ENCODE measurements at places on chromosomes 12 and 14. TPM values are rescaled to one million over a fixed set of nuclear protein-coding genes. Genes with fewer than 3 reads are reported as not detected.

Gene FERMT2
- 159 TPM for polyA plus RNA-seq

Gene PPFIA2
- 7.2 TPM for polyA plus RNA-seq

Gene DRAM1
- 18.6 TPM for polyA plus RNA-seq

Gene ADAMTS20
- polyA plus RNA-seq: 1.2 TPM

Gene TMEM229B
- polyA plus RNA-seq: 3.3 TPM

Gene KRT3
- polyA plus RNA-seq: not detected

Gene MYF6
- 0.13 TPM for polyA plus RNA-seq

Gene OAS1
- 12.2 TPM for polyA plus RNA-seq

Gene IRAK3
- 2.8 TPM for polyA plus RNA-seq

Gene SYNE3
- 2.8 TPM for polyA plus RNA-seq

Gene GPR132
- 0.66 TPM for polyA plus RNA-seq

Gene HOXC11
- 3.6 TPM for polyA plus RNA-seq

Gene TAC3
- polyA plus RNA-seq: 1.3 TPM

Gene KCNJ8
- polyA plus RNA-seq: 16.9 TPM

Gene SIX1
- 9.1 TPM for polyA plus RNA-seq

Gene SRRM4
- 0.16 TPM for polyA plus RNA-seq

Gene CKAP4
- 101 TPM for polyA plus RNA-seq

Gene CELA1
- polyA plus RNA-seq: not detected

Gene ANKS1B
- 3.6 TPM for polyA plus RNA-seq

Gene POTEG
- not detected for polyA plus RNA-seq

Gene SLC10A1
- not detected for polyA plus RNA-seq

Gene C12orf54
- 0.49 TPM for polyA plus RNA-seq

Gene ENO2
- 11.5 TPM for polyA plus RNA-seq

Gene OR6C65
- polyA plus RNA-seq: not detected

Gene SART3
- 50.5 TPM for polyA plus RNA-seq

Gene AQP6
- polyA plus RNA-seq: 13.5 TPM

Gene CAPZA3
- polyA plus RNA-seq: 0.52 TPM

Gene CMKLR1
- 3.6 TPM for polyA plus RNA-seq

Gene AHNAK2
- polyA plus RNA-seq: 1.9 TPM

Gene CRACR2A
- polyA plus RNA-seq: 1.5 TPM

Gene ADGRD1
- 13.6 TPM for polyA plus RNA-seq

Gene IL26
- polyA plus RNA-seq: not detected

Gene CD163
- polyA plus RNA-seq: 8.2 TPM

Gene C1QL4
- polyA plus RNA-seq: 2.2 TPM

Gene PLEKHD1
- 3.7 TPM for polyA plus RNA-seq

Gene TAS2R31
- polyA plus RNA-seq: 1.7 TPM
